ENCODE measurements at places on chromosomes 12 and 14. TPM values are rescaled to one million over a fixed set of nuclear protein-coding genes. Genes with fewer than 3 reads are reported as not detected.

The KRT3 gene
- not detected for total RNA-seq

The DPPA3 gene
- not detected for total RNA-seq

The GPR84 gene
- not detected for total RNA-seq

The LRIG3 gene
- total RNA-seq = 43.0 TPM

The TMCC3 gene
- total RNA-seq = 62.6 TPM

The CAPZA3 gene
- total RNA-seq = not detected

The TSHR gene
- 0.48 TPM for total RNA-seq

The KRT74 gene
- total RNA-seq = not detected

The CCDC184 gene
- total RNA-seq = 0.27 TPM

The CCDC175 gene
- not detected for total RNA-seq

DNA sequence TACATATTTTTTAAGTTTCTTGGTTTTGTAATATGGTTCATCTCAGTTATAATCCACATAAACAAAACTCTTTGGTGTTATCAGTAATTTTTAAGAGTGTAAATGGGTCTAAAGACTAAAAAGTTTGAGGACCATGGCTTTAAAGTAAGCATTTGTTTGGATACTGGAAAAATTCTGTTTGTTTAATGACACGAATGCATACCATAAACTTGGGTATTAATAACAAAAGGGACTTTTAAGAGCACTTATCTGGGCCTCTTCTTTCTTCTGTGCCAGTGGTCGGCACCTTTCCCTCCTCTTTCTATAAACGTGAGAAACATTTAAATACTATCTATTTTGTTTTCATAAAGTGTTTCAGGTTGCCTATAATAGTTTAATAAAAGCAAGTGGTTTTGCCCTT lies 47.4 kb downstream of the SAMD4A start:
- no peak for DNase-seq

GRCh38 chr14:67319142-67319541 lies 40.5 kb downstream of the ATP6V1D start:
- DNase-seq = no peak

DNA sequence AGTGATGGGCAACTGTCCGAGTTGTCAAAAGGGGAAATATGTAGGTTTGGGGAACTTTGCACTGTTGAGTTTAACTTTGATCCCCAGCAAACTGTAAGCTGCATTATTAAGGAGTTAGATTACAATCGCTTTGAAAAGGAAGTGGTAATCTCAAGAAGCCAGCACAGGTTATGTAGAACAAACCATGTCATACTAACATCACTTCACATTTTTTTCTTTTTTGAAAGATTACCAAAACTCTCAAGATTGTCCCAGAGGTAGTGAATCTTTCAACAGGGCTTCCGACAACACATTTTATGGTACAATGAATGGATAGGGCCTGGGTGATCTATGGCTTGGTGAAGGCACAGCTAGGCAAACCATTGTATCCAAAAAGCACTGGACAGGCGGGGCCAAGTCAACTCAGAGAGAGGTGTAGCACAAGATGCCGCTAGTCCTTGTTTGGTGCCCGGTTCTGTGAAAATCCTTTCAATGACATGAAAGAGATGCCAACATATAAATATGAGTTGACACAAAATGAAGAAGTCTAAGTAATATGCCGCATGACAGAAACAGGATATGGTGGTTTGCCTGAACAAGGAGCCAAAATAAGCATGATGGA lies 24.3 kb upstream of the PARP11 start:
- DNase-seq = no peak

DNA sequence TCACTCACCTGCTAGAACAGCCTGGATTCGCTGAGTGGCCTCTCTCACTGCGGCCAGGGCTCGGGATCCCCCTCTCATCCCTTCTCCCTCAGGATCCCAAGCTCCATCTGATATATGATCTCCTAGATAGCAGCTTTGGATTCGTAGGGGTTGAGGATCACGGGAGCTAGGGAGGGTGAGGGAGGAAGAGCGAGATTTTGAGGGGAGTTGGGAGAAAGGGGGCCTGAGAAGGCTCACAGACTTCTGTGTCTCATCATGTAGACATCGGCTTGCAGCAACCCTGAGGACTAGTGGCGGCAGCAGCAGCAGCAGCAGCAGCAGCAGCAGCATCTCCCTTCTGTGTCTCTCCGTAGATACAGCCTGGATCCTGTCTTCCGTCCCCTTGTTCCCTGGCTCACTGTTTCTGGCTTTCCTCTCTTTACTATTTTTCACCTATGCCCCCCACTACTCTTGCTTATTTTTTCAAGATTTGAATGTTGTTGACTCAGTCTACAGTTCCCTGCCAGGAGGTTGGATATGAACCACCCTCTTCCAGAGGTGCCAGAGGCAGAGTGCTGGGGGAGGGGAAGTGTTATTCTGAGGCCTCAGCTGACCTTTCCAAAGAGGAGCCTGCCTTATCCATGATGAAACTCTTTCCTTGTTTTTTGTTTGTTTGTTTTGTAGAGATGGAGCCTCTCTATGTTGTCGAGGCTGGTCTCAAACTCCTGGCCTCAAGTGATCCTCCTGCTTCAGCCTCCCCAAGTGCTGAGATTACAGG lies at the start of gene CIROP:
Gene CIROP (minus strand): TSS at position 399 of the 757 bp plus-strand sequence. CDS start 69 bp downstream, at position 330.
- no peak for DNase-seq

DNA sequence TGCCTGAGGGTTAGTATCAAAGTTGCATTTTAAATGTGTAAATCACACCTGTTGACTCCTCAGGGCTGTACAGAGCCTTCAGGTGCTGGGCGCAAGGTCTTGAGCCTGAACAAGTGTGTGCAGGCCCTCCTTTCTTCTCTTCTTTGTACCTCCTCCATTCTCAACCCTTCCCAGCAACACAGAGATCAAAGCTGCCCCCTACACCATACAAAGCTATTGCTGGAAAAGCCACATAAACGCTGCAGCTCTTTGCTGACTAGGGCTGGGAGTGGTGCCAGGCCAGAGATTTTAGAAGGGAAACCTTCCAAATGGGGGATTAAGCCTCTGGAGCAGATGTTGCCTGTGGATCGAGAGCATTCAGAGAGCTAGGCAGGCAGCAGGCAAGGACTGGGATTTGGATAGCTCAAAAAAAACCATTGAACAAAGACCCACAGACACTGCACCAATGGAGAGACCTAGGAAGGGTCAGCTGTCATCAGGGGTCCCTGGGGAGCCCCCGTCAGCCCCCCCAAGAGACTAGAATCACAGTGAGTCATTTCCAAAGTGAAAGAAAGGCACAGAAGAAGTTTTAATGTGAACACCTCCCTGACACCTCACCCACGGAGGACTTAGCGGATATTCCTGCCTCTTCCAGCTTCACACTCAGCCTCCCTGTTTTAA lies 18.2 kb upstream of the SUSD6 start:
- DNase-seq = no peak

GRCh38 chr12:47939009-47939601 lies 24.3 kb upstream of the TMEM106C start:
- DNase-seq = peak; percentile 83

- no peak for DNase-seq
Measured at GRCh38 chr12:118645219-118645618, 268.9 kb downstream of the SUDS3 start.

- DNase-seq = no peak
Measured at GRCh38 chr14:51859131-51859530, 1.3 kb upstream of the GNG2 start.

DNA sequence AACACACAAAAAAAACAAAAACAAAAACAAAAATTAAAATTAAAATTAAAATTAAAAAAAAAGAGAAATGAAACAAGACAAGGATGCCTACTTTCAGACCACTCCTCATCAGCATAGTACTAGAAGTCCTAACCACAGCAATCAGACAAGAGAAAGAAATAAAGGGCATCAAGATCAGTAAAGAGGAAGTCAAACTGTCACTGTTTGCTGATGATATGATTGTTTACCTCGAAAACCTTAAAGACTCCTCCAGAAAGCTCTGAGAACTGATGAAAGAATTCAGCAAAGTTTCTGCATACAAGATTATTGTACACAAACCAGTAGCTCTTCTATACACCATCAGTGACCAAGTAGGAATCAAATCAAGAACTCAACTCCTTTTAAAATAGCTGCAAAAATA lies 29.2 kb downstream of the ALG10 start:
- DNase-seq = no peak

- no peak for DNase-seq
Measured at GRCh38 chr14:99349721-99350495, 77.9 kb upstream of the BCL11B start.

DNA sequence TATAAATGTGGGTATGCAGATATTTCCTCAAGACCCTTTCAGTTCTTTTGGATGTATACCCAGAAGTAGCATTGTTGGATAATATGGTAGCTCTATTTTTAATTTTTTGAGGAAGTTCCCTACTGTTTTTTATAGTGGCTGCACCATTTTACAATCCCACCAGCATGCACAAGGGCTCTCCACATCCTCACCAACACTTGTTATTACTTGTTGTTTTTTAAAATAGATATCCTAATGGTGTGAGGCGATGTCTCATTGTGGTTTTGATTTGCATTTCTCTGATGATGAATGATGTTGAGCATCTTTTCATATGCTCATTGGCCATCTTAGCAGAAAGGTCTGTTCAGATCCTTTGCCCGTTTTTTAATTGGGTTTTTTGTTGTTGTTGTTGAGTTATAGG lies 47.1 kb downstream of the DIP2B start:
- DNase-seq = no peak

GRCh38 chr12:119176267-119177055 lies 2.3 kb upstream of the HSPB8 start:
- peak; percentile 81 for DNase-seq

DNA sequence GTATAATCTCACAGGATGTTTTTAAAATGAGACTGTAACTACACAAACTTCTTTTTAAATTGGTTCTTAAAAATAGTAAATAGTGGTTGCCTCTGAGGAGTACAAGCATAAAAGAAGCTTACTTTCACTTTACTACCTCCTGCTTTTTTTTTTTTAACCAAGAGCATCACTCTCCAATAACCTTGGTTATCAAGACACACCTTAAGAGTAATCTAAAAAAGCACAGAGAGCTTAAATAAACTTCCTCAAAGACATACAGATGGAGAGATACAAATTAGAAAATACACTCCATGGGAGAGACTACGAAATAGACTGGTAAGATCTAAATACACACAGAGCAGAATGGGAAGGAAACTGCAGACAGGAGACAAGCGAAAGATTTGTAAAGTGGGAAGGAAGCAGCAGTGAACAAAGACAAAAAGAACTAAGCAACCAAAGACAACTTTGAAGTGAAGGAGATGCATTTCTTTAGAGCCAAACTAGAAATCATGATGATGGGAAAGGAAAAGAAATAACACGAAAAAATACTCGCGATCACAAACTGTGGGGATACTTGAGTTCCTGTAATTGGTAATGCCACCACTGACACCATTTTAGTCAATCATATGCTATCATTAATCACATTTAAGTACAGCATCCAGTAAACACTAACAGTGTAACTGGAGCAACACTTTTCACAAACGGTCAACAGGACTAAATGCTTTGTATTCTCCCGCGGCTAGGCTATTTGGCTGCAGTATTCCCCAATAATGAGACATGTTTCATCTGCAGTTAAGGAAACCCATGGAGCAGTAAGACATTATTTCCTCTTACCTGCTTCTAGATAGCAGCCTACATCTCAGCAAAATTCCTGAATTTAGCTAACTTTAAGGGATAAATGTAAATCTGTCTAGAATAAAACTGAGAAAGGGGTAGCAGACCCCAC lies 8.2 kb downstream of the SINHCAF start:
- DNase-seq = no peak

- DNase-seq = no peak
Measured at GRCh38 chr12:129394177-129394825, 509.5 kb downstream of the TMEM132D start.

DNA sequence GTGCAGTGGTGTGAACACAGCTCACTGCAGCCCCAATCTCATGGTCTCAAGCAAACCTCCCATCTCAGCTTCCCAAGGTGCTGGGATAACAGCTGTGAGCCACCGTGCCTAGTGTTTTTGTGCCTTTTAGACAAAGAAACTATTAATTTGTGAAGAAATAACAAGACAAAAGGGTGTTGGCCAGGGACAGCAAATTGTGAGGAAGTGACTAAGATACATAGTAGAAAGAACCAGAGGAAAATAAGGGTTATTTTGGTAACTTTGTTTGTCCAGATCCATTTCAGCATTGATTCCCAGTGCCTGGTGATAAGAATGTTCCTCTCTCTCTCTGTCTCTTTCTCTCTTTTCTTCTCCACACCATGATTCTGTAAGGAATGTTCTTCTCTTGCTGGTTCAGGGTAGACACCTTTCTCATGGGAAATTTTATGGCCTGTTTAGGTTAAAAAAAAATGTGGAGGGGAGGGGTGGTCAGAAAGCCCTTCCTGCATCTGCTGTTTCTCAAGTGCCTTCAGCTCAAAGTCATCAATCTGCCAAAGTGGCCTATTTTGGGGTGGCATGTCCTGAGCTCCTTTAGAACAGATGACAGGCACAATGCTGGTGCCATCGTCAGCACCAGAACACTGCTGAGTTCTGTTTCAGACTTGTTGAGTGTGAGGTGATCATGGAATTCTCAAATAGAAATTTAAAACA lies 184.4 kb upstream of the EEA1 start:
- no peak for DNase-seq

Data from transverse colon (tissue), 4 donors.